ENCODE measurements at places on chromosomes 11 and 22. TPM values are rescaled to one million over a fixed set of nuclear protein-coding genes. Genes with fewer than 3 reads are reported as not detected.
A peak's percentile ranks its signal among the peaks of the same experiment; 100 is the strongest.

DNA sequence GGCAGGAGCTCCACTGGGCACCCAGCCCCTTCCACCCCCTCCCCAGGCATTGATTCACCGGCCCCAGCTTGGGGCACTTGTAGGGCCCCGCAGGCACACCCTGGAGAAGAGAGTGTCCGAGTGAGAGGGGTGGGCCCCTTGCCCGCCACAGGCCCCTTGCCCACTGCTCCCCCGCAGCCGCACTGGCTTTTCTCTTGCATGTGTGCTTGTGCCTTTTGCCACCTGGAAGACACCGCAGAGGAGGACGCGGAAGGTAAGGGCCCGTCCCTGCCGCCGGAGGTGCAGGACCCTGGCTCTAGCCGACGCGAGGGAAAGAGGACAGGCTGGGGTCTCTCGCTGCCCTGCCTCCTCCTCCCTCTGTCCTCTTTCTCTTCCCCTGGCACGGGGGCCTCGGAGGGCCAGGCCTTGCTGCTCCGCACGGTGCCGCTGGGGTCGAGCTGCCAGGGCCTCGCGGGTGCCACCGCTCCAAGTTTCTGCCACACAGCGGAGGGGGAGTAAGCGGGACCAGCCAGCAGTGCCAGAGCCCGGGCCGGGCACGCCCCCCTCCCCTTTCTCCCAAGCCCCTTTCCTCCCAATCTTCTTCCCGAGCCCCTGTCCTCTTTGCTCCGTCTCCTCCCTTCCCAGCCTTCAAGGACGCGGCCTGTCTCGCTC, 9.5 kb downstream of the TNNT3 start:
- no peak for DNase-seq

DNA sequence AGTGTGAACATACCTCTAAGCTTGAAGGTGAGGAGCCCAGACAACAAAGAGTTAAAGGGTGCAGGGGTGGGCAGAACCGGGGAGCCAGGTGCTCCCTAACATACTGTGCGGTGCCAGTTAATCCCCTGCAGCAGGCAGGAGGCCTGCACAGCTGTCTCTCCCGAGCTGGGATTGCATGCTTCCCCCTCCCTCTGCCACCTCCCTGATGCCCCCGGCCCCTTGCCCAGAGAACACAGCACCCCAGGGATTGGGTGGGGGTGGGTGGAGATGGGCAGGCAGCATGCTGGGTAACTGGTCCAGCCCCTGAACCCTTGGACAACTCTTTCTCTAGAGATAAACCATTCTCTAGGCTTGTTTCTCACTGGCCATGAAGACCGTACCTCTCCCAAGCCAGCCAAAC, 67.7 kb upstream of the MYOD1 start:
- no peak for DNase-seq

GRCh38 chr11:93536101-93536861, 6.9 kb downstream of the SMCO4 start:
- no peak for DNase-seq

GRCh38 chr11:62548545-62549335, 2.1 kb upstream of the AHNAK start:
- DNase-seq = no peak

DNA sequence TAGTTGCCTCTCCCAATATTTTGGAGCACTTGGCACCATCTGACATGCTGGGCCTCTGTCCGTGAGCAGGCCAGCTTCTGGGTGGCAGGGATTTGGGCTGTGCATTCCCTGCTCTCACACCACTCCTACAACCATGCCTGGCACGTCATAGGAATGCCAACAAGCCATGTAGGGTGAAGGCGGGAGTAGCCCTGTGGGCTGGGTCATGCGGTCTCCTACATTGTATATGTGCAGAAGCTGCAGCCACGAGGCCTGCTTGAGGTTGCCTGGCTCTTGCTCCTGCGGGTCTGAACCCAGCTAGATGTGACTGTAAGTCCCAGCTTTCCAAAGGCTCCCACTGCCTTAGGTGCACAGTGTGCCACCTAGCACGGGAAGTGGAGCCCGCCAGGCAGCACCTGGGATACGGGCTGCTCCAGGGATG, 14.5 kb downstream of the MYEOV start:
- DNase-seq = no peak

GRCh38 chr11:111120161-111120560, 125.4 kb upstream of the POU2AF2 start:
- DNase-seq = no peak

DNA sequence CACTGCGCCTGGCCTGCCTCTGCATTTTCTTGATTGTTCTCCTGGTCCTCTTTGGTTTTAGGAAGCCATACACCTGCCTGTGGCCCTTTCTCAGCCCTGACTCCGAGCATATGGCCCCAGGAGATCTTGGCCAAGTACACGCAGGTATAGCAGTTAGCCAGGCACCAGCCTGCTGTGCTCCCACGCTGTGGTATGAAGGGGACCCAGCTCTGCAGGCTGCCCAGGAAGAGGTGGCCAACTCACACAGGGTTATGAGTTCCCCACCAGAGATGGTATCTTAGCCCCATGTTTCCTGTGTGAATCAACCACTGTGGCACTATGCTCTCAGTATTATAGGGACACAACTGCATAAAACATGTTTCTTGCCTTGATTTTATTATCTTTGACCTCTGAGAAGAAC, 31.1 kb downstream of the SGSM3 start:
- DNase-seq = peak; percentile 75

- DNase-seq = peak; percentile 35
Observed at GRCh38 chr22:35894937-35895708, 133.5 kb downstream of the RBFOX2 start.

Gene PDGFD
- polyA plus RNA-seq = 70.8 TPM

DNA sequence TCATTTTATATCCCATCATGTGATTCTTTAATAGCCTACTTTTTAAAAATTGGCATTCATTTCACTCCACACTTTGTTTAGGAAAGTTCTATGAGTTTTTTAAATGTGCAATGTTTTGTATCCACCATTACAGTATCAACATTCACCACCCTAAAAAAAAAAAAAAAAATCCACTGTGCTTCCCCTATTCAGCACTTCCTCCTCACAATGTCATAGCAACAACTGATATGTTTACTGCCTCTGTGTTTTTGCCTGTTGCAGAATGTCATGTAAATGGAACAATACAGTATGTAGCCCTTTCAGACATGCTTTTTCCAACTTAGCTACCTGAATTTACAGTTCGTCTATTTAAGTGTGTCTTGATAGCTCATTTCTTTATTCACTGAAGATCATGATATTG, 754.2 kb downstream of the FAM181B start:
- DNase-seq = no peak

GRCh38 chr11:79366218-79366617, 74.6 kb downstream of the TENM4 start:
- no peak for DNase-seq

GRCh38 chr22:39142088-39142680, 10.3 kb downstream of the CBX7 start:
- DNase-seq = no peak

DNA sequence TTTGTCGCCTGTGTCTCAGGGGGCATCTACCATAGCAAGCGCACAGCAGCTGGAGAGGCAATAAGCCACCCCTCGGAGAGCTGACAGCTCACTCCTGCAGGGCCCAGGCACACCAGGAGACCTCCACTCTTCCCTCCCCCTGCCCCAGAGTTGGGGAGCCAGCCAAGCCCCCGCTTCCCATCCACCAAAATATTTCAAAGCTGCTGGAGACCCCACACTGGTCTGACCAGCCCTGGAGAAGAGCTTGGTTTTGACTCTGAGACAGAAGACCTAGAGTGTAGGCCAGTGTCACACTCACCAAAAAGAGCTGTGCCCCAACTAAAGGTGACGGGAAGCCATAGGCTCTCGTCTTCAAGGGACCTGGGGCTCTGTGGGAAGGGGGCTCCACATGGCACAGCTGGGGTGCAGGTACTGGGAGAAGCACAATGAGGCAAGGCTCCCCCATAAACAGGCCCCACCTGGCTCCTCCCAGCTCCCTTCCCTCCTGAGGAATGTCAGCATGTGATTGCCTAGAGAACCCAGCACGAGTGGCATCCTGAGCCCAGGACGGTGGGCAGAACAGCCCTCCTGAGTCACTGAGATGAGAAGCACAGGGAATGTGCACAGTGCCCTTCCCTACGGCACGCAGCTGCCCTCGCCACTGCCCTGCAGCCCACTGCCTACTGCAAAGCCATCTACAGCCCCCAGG, 5.8 kb upstream of the GNAZ start:
- DNase-seq = no peak

DNA sequence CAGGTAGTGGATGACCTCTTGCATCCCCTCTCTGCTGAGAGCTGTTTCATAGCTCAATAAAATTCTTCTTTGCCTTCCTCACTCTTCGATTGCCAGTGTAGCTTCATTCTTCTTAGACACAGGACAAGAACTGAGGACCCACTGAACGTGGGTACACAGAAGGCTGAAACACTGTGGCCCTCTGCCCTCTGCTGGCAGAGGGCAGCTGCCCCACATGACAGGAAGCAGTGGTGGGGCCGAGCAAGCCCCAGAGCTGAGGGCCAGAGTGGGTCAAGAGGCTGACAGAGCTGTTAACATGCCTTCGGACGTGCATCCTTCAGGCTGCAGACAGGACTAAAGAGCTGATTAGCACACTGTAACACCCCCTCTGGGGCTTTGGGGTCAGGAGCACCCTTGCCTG, 15.6 kb downstream of the SMC1B start:
- DNase-seq = no peak

Gene MS4A5
- polyA plus RNA-seq = not detected

Gene GRAP2
- 67.5 TPM for polyA plus RNA-seq

DNA sequence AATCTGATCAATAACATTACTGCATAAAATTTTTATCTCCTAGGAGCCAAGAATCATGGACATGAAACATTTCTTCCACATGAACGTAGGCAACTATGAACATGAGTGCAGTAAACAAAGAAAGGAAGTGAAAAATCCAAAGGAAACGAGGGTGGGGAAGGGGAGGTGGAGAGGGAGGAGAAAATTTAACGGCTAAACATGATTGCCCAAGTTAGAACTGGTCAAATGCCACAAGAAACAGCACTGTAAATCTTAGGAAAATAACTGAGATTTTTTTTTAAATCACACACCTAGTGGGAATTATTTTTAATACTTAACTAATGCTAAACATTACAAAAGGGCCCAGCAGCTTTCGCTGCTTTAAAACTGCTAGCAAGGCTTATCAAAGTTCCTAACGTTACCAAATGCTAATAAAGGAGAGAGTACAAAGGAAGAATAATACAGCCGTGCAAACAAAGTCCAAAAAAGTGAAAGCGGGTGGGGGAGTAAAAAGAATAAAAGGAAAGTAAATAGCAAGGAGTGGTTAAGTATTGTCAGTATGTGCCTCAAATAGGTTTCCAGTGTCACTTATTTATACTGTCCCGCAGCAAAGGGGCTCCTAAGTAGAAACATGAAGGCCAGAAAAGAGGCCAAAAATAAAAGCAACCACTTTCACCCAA, 13.7 kb downstream of the NARS2 start:
- DNase-seq = no peak

- DNase-seq = peak; percentile 71
Observed at GRCh38 chr22:42500161-42500835, 19.3 kb downstream of the RRP7A start.

GRCh38 chr22:39707351-39707750, 136.8 kb downstream of the CACNA1I start:
- DNase-seq = no peak

Gene MMP12
- not detected for polyA plus RNA-seq

GRCh38 chr11:65298655-65299179, 15.9 kb upstream of the CDC42EP2 start:
- no peak for DNase-seq

DNA sequence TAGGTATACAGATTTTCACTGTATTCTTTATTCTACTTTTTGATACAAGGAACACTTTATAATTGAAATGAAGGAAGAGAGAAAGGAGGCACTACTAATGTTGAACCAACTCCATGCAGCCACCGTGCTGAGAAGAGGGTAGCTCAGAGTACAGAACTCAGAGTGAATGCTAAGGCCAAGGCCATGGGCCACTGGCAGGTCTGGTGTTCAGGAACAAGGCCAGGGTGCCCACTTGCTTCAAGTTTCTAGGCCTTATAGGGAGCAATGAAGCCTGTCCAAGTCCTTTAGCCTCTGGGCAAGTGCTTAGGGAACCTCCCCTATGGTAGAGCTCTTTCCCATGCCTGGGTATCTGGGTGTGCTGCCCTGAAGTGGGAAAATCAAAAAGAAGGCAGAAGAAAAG, 235.0 kb downstream of the TENM4 start:
- DNase-seq = no peak

Gene MS4A6A
- 54.4 TPM for polyA plus RNA-seq

GRCh38 chr11:47377571-47378009, 757 bp downstream of the SPI1 start:
- no peak for DNase-seq

Gene THY1
- polyA plus RNA-seq = not detected

DNA sequence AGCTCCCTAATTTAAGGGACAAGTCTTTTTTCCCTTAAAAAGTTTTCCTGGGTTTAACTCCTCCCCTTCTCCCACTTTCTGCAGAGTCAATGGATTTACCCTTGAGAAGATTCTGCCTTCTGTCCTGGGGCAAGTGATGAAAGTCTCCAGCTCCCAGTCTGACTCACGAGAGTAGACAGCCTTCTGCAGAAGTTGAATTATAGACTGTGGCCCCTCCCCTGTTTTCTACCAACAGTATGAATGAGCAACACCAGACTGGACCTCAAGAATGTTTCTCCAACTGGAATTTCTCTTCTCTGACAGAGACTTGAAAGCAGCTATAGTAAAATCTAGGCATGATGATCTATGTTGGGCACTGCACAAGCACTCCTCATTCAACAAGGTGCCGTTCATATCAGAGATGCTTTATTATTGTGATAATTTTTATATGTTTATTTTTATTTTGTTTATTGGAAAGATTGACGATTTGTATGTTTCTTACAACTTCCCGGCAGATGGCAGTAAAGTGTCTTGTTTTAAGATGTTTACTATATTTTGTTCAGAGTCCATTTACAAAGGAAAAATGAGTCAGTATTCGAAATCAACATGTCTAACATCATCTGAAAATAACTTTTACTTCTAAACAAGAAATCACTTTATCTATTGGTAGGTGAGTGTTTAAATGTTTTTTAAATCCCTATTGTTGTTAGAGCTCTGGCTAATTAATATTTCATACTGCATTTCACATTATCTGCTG, 56.6 kb downstream of the LMO2 start:
- no peak for DNase-seq

GRCh38 chr11:126355926-126356897, 726 bp downstream of the ST3GAL4 start:
- DNase-seq = peak; percentile 19

Gene PGA3
- not detected for polyA plus RNA-seq

GRCh38 chr11:561148-562003, 606 bp downstream of the RASSF7 start:
- no peak for DNase-seq

GRCh38 chr22:25760294-25760693, 18.3 kb downstream of the MYO18B start:
- no peak for DNase-seq

Gene OR5D14
- not detected for polyA plus RNA-seq

Gene UNC93B1
- 42.7 TPM for polyA plus RNA-seq
